ENCODE measurements at places on chromosomes 16 and 17. TPM values are rescaled to one million over a fixed set of nuclear protein-coding genes. Genes with fewer than 3 reads are reported as not detected.

DNA sequence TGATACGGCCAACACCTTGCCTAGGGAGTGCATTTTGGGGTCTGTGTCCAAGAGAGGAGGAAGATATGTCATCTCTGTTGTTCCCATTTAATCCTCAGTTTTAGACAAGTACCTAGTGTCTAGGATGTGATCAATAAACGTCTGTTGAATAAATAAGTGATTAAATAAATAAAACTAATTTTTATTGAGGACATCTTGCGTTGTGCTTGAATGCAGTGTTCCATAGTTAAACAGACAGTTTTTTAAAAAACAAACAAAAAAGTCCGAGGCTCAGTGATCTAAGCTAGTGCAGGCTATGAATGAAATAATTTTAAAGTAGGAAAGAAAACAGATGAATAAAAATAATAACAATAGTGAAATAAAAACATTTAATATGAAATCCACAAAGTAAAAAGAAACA is 283.0 kb upstream of the MAF start:
- DNase-seq = no peak

SOX9 gene
- 24.0 TPM for total RNA-seq

- DNase-seq = peak; percentile 80
Observed at GRCh38 chr17:74528491-74529199, 2.6 kb downstream of the CD300LB start.

SLC5A11 gene
- not detected for total RNA-seq

- no peak for DNase-seq
Observed at GRCh38 chr17:21089145-21089544, 37.6 kb upstream of the DHRS7B start.

DNA sequence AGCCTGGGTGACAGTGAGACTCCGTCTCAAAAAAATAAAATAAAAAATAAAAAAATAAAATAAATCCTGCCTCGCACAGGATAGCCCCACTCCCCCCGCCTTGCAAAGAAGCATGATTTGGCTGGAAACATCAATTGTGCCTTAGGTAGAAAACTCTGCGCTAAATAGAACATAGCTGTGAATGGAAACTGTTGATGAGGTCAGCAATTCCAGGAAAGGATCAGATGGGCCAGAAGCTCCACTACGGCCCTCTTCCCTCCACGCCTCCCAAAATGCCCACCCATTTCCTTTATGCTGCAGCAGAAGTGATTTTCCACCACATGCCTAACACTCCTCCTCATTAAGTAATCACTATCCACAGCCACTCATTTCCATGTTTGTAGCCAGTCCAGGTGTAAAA is 473.4 kb downstream of the XYLT1 start:
- no peak for DNase-seq

- DNase-seq = peak; percentile 78
Observed at GRCh38 chr17:31226373-31226772, 70.7 kb downstream of the OMG start.

- no peak for DNase-seq
Observed at GRCh38 chr17:57631871-57632270, 113.2 kb downstream of the CCDC182 start.

DNA sequence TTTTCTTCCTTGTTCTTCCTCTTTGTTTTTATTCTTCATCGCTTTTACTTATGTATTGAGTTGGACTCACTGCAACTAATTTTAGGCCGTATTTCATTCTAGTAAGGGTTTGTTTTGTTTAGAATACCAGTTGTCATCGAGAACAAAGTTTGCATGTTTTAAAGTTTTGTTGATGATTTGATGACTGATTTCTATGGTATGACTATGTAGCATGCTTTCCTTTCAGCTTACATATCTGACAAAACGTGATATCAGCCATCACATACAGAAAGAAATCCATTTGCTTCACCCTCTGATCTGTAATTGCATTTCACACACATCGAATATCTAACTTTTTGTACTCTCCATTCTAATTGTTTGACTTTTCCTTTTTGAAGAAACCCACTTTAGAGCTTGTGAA is 4.0 kb downstream of the PRKCA start:
- DNase-seq = no peak

KRTAP4-4 gene
- total RNA-seq = not detected

ZNF385C gene
- 0.13 TPM for total RNA-seq

- no peak for DNase-seq
Observed at GRCh38 chr16:1312467-1312816, 3.0 kb downstream of the UBE2I start.
